ENCODE measurements at places on chromosomes 5 and 9. TPM values are rescaled to one million over a fixed set of nuclear protein-coding genes. Genes with fewer than 3 reads are reported as not detected.
A peak's percentile ranks its signal among the peaks of the same experiment; 100 is the strongest.

GRCh38 chr5:180643191-180643851, 6.1 kb downstream of the FLT4 start:
- DNase-seq: no peak

- no peak for DNase-seq
Measured at GRCh38 chr5:72523960-72524582, 16.9 kb upstream of the ZNF366 start.

- DNase-seq: no peak
Measured at GRCh38 chr5:158086856-158087255, 227.9 kb upstream of the CLINT1 start.

Gene ENHO
- total RNA-seq: 0.36 TPM

DNA sequence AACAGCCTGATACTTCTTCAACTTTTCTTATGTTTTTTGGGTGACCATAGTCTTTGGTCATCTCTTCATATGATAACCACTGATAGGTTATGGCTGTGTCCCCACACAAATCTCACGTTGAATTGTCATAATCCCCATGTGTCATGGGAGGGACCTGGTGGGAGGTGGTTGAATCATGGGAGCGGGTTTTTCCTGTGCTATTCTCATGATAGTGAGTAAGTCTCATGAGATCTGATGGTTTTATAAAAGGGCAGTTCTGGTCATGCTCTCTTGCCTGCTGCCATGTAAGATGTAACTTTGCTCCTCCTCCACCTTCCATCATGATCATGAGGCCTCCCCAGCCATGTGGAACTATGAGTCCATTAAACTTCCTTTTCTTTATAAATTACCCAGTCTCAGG, 8.7 kb downstream of the RHOBTB3 start:
- no peak for DNase-seq

DNA sequence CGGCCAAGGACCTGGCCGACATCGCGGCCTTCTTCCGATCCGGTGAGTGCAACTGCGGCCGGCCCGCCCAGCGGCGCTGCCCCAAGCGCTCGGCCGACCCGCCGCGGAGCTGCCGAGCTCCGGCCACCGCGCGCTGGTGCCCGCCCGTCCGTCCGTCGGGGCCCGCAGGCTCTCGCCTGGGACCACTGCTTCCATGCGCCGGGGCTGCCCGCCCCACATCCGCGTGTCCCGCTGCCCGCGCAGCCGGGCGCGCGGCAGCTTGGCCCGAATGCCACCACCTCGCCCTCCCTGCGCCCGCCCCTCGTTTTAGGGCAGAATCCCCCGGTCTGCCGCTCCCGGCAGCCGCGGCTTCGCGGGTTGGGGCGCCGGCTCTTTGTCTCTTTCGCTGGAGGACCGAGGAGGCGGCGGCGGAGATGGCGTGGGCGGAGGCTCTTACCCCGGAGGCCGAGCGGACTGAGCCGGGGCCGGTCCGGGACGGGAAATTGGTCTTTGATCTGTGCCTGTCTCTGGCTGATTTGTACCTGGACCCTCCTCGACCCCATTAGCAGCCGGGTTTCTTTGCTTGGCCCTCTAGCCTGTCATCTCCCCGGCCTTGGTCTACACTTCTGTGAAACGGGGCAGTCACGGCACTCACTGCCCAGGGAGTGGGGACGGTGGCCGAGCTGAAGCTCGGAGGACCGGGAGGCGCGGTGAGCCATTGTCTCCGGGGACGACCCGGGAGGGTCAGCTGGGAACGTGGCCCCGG, 871 bp downstream of the TRIO start:
- peak; percentile 28 for DNase-seq

DNA sequence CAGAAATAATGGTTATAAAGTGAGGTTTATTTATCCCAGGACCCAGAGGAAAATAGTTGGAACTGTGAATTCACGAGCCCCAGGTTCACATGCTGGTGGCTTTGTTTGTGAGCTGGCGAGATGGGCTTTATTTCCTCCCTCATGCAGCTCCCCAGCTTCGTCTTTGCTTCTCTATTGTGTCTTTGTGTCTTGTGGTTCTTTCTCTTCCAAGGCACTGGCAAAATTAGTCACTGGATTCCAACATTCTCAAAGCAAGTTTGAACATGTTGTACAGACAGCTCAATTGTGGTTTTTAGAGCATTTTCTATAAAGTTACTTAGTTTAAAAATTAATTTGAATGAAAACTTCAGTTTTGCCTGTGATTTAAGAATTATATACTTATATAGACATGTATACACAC, 7.2 kb downstream of the NDUFS6 start:
- DNase-seq: no peak

Gene ZBED3
- 8.4 TPM for total RNA-seq

GRCh38 chr9:134231330-134231745, 67.0 kb upstream of the RNU6ATAC start:
- no peak for DNase-seq

- DNase-seq: no peak
Measured at GRCh38 chr9:131670247-131671132, 69.4 kb downstream of the RAPGEF1 start.

Gene AK8
- not detected for total RNA-seq

DNA sequence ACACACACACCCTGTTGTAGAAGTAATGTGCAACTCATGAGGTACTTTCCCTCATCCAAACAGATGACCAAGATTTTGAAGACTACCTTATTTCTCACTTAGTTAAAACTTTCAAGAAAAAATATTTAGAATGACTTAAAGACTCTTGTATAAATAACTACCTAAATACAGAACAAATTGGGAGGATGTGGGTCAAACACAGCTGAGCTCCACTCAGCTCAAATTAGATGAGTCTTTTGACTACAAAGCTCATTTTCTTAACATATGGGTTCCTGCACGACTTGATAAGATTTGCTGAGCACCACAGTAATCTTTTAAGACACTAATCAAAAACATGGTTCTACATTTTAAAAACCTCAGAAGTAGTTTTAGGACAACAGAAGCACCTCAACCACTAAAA, 8.9 kb downstream of the MTX3 start:
- DNase-seq: no peak

GRCh38 chr9:73121375-73121935, 30.2 kb upstream of the ANXA1 start:
- no peak for DNase-seq

GRCh38 chr5:31137676-31138075, 55.8 kb upstream of the CDH6 start:
- no peak for DNase-seq

- DNase-seq: peak; percentile 67
Measured at GRCh38 chr9:34612788-34613390, 992 bp upstream of the RPP25L start.

Gene TLR4
- 0.52 TPM for total RNA-seq

Gene MAST4
- 19.4 TPM for total RNA-seq

GRCh38 chr5:77991084-77991483, 214.9 kb upstream of the TBCA start:
- DNase-seq: no peak

Gene PCDHGC5
- not detected for total RNA-seq

Gene KIF3A
- 16.9 TPM for total RNA-seq

GRCh38 chr9:117616431-117616831, 87.8 kb upstream of the TLR4 start:
- no peak for DNase-seq

DNA sequence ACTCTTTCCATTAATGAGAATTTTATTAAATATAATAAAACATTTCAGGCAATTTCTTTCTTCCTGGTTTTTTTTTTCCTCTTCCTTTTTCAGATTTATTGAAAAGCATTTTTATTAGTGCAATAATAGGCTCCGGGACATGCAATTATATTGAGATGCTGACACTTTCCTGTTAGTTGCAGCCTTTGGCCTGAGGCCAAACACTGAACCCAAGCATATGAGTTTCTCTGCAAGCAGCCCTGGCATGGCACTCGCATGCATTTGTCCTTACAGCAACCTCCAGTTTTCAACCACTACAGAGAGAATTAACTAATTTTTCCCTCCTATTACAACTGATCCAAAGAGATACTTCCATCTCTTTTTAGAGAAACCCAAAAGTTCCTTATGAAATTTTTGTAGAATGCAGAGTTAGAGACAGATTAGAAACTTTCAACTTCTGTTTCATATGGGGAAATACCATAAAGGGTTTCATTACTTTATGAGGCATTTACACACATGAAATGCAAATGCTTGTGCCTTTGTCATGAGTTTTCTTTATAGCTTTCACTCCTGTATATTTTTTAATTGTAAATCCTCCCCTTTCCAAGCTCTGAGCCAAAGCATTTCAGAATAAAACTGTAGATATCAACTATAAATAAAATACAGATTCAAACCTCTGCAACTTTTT, 183.0 kb downstream of the CETN3 start:
- DNase-seq: no peak

- no peak for DNase-seq
Measured at GRCh38 chr9:20693068-20693467, 9.0 kb downstream of the FOCAD start.

- no peak for DNase-seq
Measured at GRCh38 chr5:115452536-115453235, 91.9 kb downstream of the FEM1C start.

DNA sequence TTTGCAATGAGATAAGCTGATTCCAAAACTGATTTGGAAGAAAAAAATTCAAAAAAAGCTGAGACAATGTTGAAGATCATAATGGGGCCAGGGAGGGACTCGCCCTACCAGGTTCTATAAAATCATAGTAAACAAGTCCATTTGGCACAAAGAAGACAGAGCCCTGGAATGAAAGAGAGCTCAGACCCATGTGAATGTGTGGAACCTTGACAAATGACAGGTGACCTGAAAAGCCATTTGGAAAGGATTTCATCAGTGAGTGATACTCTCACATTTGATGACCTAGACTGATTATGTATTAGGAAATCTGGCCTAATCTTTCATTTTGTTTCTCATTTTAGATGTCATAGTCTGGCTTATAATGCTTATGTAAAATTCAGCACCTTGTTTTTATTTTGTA, 26.8 kb downstream of the SPTAN1 start:
- DNase-seq: no peak

GRCh38 chr5:522899-523440, 1.3 kb downstream of the SLC9A3 start:
- DNase-seq: no peak
